ENCODE measurements at places on chromosomes 1 and 21.

DNA sequence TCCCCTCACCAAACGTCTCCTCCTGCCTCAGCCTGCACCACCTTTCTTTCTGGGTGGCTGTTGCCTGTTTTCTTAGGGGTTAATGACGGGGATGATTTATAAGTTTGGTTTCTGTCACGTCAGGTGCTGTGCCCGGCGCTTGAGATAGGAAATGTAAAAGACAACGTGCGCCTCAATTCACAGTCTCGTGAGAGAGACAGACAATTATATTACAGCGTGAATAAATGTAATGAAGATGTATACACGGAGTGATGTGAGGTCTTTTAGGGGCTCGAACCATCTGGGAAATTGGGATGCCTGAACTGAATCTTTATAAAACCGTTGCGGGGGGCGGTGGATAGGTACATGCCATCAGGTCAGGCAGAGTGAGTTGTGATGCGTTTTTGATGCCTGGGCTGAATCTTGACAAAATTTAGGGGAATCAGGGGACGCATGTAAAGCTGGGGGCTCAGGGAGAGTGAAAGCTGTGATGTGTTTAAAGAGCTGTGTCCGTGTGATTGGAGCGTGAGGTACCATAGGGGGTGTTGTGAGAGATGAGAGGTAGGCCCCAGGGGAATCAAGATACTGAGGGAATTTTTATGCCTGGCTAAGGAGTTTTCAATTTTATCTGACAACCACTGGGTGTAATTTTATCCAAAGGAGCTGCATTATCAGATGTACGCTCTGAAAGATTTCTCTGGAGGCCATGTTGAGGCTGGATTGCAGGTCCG, 831 bp downstream of the TIPRL start:
- DNase-seq, result peak; percentile 13

- no peak for DNase-seq
Observed at GRCh38 chr1:69791311-69791710, 223.6 kb downstream of the LRRC7 start.

- DNase-seq, result peak; percentile 81
Observed at GRCh38 chr1:210143465-210144062, 89.0 kb upstream of the SERTAD4 start.

DNA sequence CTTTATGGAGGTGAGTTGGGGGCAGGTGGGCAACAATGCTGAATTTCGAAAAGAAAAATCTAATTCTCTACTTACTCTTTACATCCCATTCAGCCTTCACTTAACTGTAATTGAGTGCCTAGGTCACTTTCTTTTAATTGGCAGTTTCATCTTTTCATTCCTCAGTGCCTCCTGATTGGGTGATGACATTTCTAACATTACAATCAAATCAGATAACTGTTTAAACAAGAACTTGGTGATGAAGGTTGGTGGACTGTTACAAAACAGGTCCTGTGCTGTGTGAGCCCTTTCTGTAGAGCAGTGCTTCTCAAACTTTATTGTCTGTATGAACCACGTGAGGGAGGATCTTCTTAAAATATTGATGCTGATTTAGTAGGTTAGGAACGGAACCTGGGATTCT, 40.1 kb upstream of the KCNQ4 start:
- DNase-seq, result no peak

DNA sequence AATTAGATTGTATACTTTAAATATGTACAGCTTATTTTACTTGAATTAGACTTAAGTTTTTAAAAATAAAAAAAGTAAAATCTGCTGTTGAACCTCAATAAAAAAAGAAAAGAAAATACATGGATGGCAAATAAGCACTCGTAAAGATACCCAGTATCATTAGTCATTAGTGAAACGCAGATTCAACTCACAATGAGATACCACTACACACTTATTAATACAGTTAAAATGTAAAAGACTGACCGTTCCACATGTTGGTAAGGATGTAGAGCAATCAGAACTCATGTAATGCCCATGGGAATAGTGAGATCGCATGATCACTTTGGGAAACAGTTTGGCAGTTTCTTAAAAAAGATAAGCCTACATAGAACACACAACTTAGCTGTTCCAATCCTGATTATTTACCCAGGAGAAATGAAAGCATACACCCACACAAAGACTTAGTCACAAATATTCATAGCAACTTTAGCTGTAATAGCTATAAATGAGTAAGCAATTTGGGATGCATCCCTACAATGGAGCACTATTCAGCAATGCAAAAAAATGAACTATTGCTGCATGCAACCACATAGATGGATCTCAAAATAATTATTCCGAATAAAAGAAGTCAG, 7.3 kb downstream of the SH2D1B start:
- DNase-seq, result no peak

GRCh38 chr1:31460027-31460426, 47.0 kb downstream of the SERINC2 start:
- DNase-seq, result peak; percentile 68

DNA sequence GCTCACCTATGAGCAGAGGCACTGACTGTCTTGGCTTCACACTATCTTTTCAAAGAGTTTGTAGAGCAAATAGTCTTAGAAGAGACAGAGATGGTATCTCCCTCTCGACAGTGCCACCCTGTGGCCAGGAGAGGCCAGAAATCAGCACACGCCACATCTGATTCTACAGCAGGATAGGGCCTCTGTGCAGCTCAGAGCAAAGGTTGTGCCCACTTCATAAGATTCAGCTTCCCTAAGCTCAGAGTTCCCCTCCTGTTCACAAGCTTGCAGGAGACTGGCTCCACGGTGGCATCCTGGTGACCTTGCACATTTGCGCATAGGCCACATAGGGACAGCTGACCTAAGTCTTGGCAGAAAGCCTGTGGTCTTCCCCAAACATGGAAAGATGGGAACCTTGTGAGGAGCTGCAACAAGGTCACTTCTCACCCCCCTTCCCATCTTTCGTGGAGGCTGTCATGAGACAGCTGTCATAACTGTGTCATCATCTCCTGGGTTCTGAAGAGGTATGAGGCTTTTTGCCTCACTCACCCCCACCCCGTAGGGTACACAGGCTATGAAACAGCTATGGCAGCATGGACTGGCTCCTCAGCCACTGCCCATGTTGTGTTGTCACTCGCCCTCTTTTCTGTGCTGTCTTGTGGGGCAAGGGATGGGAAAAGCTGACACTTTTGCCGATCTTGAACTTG, 3.0 kb downstream of the ITLN2 start:
- peak; percentile 76 for DNase-seq

DNA sequence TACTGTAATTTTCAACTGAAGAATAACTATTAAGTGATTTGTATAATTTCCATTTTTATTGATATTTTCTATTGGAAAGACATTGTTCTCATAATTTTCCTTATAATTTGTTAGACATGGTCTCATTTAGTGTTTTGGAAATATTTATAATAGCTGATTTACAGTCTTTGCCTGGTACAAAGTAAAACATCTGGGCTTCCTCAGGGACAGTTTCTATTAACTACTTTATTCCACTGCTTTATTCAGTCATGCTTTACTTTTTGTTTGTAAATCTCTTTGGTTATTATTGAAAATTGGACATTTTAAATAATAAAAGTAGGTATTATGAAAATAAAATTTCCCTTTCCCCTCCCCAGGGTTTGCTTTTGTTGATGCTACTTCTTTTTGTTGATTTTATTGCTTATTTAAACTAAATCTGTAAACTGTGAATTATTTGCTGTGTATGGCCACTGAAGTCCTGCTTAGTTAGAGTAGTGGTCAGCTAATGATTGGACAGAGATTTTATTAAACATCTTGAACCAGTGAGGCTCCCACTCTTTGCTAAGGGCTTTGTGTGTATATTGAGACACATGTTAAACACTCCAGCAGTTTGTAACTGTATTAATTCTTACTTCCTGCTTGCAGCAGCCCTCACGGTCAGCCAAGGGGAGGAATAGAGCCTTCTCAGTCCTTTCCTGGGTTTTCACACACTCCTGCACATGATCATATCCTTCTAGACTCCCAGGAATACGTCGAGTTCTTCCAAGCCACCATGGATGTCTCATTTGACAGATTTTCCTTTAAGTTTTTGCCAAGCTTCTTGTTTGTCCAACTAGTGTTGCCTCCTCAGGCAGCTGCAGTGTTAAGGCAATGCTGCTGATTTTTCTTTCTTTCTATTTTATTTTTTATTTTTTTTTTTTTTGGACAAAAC, 994.6 kb upstream of the PRMT6 start:
- no peak for DNase-seq

- DNase-seq, result no peak
Observed at GRCh38 chr1:35507947-35508346, 49.3 kb downstream of the KIAA0319L start.

GRCh38 chr1:3547055-3548005, 64.0 kb downstream of the MEGF6 start:
- peak; percentile 28 for DNase-seq

DNA sequence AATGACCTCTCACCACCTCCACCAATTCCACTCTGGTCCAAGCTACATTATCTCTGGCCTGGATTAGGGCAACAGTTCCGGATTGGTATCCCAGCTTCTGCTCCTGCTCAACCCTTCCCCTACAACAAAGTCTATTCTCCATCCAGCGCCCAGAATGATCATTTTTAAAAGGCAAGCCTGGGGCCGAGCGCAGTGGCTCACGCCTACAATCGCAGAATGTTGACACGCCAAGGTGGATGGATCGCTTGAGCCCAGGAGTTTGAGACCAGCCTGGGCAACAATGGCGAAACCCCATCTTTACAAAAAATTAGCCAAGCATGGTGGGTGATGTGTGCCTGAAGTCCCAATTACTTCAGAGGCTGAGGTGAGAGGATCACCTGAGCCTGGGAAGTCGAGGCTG, 2.2 kb downstream of the LYST start:
- no peak for DNase-seq

- DNase-seq, result no peak
Observed at GRCh38 chr1:191043066-191043465, 565.4 kb upstream of the BRINP3 start.

DNA sequence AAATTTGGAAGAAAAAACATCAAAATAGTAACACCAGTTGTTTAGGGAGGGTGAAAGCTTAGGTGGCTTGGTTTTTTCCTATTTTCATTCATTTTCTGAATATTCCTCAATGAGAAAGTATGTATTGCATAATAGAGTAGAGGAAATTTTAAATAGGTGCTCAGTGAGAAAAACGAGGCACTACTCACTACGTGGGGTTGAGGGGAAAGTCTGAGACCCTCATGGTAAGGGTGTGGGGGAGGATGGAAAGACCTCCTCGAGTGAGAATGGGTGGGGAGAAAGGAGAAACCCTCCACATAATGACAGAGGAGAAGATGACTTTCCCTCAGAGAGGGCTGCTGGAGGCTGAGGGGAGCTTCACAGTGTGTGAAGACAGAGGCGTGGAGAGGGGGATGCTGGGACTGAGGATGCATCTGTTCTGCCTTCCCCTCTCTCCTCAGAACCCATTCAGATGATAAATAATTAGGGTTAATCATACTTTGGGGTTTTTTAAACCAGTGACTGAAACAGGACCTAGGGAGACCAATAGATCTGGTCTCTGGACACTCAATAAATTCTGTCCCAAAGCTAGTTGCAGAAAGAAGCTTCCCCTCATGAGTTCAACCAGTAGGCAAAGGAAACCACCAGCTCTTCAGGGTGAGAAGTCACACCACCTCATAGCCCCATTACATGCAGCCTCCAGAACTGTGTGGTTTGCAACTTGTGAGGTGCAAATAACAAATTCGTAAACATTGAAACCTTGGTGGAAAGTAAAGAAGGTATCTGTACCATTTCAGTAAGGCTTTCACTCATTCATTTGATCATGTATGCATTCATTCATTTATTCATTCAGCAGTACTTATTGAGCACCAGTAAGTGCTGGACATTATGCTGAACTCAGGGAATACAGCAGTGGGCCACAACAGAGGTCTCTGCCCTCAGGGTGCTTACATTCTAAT, 17.1 kb downstream of the SLAMF7 start:
- DNase-seq, result no peak

- DNase-seq, result no peak
Observed at GRCh38 chr1:18997508-18997907, 41.0 kb upstream of the IFFO2 start.

GRCh38 chr1:157551694-157552693, at the start of gene FCRL5:
Gene FCRL5 (minus strand): TSS chr1:157552515. CDS start chr1:157552362, 153 bp downstream.
- no peak for DNase-seq

DNA sequence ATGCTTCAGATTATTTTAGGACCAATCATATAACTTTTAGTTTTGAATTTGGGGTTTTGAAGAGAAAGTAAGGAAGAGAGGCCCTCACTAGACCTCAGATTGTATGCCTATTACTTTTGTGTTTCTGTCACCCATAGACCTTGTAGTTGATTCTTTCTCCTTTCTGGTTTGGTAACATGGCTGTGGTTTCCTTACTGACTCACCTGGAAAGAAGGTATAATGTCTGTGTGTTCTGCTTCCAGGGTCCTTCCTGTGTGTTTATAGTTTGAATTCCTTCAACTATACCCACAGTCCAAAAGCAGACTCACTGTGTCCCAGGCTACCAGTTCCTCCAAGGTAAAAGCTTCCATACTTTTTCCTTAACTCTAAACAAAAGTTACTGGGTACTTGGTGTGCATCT, 8.1 kb downstream of the SLC44A3 start:
- DNase-seq, result no peak

GRCh38 chr1:159468321-159468720, 28.8 kb downstream of the OR10J1 start:
- DNase-seq, result no peak

- DNase-seq, result peak; percentile 71
Observed at GRCh38 chr1:236489710-236490377, 33.9 kb upstream of the LGALS8 start.

GRCh38 chr21:44871576-44872269, 1.8 kb downstream of the PTTG1IP start:
- no peak for DNase-seq

GRCh38 chr1:42318601-42319000, 16.4 kb downstream of the FOXJ3 start:
- DNase-seq, result no peak

- DNase-seq, result no peak
Observed at GRCh38 chr1:66402194-66402593, 131.8 kb upstream of the SGIP1 start.

DNA sequence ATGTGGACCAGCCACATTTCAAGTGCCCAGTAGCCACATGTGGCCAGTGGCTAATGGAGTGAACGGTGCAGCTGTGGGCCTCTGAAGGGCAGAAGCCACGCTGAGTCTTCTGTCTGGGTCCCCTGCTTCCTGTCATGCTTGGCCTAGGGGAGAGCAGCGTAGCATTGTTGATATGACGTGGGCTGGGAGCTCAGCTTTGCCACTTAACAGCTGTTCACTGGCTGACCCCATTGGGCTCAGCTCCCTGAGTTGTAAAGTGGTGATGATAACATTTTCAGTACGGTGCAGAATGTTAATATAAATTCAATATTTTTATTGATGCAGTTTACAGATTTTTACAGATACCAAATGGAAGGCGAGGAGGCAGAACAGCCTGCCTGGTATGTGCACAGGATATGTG, 4.5 kb downstream of the PODN start:
- no peak for DNase-seq

- DNase-seq, result peak; percentile 47
Observed at GRCh38 chr1:234234199-234234598, 139.1 kb upstream of the COA6 start.
